ENCODE measurements at places on chromosomes 6 and 20.

- DNase-seq: no peak
These were observed 80.3 kb downstream of the ASXL1 start for GRCh38 chr20:32438331-32438858.

DNA sequence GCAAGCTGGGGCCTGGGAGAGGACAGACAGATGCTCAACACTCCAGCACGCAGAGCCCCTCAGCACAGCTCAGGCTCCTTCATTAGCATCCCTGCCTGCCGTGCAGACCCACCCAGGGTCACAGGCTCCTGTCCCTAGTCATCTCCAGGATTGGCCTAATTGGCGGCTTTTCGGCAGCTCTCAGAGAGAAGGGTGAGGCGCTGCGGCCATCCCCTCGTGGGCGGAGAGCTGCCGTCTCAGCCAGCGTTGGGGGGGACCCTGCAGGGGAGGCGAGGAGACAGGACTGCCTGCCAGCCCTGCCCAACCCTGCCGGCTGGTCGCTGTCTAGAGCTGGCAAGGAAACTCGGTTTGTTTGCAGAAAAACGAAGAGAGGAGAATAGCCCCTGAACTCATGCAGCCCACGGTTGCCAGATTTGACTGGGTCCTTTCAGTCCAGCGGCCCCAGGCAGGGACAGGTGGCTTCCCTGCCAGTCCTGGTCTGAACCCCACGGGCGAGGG, 26.8 kb downstream of the BHLHE23 start:
- no peak for DNase-seq

- DNase-seq: no peak
These were observed 19.0 kb downstream of the ETV7 start for GRCh38 chr6:36368421-36368820.

- no peak for DNase-seq
These were observed 20.9 kb downstream of the PKIG start for GRCh38 chr20:44603327-44603726.

DNA sequence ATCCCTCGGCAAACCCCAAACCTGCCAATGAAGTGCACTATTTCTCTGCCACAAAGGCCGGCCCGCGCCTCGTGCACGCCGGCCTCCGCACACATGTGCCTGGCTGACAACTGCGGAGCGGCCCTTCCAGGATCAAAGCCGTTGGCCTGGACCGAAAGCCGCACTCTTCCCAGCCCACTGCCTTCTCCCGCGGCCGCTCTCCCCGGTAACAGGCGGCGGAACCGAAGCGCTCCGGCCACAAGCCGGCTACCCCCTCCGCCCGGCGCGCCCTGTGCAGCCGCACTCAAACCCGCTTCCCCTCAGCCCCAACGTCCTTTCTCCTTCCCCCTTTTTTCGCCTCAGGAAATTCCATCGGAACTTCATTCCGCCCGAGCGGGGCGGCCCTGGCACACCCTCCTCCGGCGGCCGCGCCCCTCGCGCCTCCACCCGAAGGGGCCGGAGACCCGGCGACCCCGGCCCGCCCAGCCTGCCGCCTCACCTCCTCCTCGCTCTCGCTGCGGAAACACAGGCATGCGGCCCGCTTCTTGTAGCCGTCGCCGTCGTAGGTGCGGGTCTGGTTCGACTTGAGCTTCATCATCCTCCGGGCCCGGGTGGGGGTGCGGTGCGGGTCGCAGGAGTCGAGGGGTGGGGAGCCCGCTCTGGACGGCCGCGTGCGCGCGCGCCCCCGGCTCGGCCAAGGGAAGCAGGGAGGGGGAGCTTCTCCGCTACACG, 528 bp downstream of the NUDT3 start:
- peak; percentile 42 for DNase-seq

- no peak for DNase-seq
These were observed 599 bp upstream of the PSORS1C1 start for GRCh38 chr6:31113861-31114540.

GRCh38 chr20:40588891-40589290, 100.1 kb downstream of the MAFB start:
- DNase-seq: no peak

DNA sequence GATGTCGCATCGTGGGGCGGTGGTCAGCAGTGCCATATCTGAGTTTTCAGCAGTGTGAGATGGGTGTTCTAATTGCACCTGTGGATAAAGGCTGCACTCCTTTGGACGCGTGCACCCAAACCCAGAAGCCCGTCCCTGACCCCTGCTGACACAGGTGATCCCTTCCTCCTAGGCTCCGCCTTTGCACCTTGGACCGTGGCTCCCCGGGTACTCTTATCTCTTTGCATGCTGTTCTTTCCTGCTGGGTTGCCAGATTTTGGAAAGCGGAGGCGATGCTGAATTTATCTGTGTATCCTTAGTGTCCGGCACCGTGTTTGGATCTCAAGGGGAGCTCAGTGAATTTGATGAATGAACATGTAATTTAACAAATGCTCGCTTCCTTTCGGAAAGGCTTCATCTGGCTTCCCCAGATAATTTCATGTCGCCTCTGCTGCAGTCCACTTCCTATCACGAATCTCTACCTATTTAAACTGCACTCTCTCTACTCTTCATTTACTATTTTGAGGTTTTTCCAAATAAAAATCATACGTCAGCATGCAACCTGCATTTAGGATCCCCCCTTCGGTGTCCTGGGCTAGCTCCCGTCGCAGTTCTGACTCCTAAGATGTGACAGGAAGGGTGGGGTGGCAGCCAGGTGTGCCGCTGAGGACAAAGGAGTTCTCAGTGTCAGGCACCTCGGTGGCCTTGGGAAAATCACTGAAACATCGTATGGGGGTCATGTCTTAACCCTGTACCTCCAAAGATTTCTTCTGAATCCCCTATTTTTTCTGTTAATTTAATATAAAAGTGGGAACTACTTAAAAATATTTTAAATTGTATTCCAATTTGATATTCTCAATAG, 753 bp upstream of the PERP start:
- peak; percentile 5 for DNase-seq

DNA sequence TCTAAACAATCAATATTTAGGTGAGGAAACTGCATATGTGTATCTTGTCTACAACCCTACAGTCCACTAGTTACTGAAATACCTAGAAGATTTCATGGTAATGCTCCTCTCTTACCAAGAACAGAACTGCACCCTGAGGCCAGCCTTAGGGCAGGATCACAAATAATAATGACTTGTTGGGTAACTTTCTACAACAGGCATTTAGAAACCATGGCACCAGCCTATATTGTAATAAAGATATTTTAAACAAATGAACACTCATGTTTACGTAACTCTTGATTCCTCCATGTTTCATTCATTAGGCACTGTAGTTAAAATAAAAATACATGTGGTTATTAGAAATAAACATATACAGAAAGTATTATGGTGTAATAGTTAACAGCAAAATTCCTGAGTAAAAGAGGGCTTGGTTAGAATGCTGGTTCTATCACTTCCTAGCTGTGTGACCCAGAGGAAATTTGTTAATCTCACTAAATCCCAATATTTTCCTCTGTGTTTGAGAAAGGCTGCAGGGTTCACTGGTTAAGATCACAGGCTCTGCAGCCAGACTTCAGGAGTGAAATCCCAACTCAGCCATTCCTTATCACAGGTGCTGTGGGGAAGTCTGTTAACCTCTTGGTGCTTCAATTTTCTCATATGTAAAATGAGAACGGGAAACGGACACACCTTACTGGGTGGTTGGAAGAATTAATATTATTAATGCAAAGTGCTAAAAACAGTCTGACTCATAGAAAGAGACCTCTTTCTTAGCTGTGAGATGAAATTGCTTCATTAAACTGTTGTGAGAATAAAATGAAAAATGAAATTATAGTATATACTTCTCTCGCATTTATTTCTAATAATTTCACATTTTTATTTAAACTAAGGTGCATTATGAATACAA, 8.5 kb downstream of the HMGN3 start:
- DNase-seq: no peak

DNA sequence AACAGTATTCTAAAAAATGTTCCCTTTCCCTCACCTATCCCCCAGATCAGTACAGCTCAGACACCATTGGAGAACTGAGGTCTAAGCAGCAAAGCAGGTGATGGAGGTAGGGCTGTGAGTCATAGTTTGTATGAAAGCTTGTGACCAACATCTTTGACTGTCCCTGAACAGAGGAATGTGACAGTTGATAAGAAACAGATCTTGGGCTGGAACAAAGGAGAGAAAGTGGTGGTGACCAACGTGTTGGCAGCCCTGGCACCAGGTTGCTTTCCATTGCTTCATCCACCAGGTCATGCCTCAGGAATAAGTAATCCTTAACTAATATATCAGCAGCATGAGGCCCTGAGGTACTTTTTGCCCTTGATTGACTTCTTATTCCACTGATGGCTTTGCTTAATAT, 19.9 kb upstream of the CRIP3 start:
- no peak for DNase-seq

DNA sequence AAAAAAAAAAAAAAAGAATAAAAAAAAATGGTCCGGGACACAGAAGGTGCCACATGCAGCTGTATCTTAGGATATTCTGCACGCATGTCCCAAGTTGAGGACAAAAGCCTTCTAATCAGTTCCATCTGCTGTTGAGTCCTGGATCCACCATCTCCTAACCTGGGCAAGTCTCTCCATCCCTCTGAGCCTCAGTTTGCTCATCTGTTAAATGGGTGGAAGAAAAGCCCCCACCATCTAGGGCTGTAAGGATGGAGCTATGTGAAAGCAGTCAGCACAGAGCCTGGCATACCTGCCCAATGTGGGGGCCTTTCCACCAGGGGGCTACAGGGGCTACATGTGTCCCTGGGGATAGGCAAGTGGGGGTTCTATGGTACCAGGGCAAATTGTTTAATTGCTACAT, 208.4 kb downstream of the ZMYND8 start:
- no peak for DNase-seq

- DNase-seq: no peak
These were observed 13.8 kb upstream of the DDR1 start for GRCh38 chr6:30870546-30870945.

DNA sequence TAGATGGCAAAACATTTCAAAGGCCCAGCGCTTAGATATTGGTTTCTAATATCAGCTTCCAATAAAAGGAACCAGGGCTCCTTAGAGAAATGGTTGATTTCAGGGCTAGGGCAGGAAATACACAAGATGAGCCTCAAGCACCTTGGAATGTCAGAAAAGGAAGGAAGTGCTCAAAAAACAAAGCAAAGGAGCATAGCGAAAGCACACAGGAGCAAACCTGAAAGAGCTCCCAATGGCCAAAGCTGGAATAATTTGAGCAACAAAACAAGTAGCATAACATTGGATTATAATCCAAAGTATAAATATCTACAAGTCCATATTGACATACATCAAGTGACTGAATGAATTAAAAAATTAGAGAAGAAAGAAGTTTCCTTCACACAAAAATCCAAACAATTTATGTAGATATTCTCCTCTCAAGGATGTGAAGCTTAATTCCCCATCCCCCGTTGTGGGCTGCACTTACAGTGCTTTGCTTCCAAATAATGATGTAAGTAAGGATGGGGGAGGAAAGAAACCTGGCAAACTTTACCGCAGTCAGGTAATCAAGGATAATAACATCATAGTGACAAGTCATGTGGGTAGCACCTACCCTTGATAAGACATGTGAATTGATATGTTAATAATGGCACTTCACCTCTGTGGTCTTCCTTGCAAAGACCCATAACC, 132.9 kb upstream of the DST start:
- no peak for DNase-seq

- DNase-seq: no peak
These were observed 232.8 kb downstream of the RNGTT start for GRCh38 chr6:88730611-88731011.

DNA sequence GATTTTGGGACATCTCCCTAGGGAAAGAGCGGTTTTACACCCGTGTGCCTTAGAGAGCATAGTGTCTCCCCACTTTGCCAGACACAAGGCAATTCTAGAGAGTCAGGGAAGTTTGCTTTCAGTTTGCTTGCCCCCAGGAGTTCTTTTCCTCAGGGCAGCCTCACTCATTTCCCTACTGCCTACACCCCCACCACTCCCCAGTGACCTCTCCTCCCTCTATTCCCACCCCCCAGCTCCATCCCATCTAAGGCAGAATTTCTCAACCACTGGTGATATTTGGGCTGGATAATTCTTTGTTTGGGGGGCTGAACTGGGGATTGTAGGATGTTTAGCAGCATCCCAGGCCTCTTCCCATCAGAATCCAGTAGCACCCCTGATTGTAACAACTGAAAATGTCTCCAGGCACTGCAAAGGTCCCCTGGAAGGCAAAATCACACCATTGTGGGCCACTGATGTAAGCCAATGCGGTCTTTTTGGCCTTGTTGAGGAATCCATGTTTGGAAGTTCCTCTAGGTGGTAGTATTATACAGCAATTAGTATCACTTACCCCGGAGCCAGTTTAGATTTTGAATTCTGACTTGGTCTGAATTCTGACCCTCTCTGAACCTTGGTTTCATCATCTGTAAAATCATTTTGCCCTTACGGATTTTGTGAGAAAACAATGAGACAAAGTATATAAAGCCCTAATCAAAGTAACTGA, 1.3 kb downstream of the EPPIN start:
- no peak for DNase-seq

GRCh38 chr20:53763707-53764414, 170.2 kb upstream of the ZNF217 start:
- DNase-seq: no peak

DNA sequence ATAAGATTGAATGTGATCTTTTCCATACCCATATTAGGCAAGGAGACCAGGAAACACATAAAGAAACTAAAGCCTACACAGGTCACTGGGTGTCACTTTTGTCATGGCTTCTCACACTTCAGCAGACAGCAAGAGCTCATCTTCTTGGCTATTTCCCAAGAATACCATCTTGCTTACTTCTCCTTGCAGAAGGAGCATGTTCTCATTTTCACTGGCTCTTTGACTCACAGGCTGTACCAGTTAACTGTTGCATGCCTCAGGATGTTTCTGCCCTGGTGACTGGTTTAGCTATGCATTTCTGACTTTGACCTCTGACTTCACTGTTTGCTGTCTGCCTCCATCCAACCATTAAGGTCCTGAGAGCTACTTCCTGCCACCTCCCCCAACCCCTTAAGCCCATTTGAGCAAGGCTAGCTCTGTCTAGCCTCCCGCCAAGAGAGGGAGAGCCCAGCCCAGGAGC, 40.3 kb upstream of the OGFRL1 start:
- DNase-seq: no peak

- DNase-seq: no peak
These were observed 45.1 kb downstream of the RAMACL start for GRCh38 chr6:166541366-166541765.

DNA sequence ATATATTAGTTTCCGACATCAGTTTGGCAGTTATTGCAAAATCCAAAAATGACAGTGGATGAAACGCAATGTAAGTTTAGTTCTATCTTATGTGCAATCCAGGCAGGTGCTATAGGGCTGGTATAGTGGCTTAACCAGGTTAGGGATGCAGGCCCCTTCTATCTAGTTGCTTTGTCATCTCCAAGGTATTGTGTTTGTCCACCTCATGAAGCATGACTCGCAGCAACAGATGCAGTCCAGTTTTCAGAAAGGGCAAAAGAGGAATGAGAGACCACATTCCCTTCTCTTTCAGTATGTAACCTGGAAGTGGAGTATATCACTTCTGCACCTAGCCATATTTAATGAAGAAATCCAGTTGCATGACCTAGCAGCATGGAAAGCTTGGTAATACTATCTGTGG, 59.7 kb downstream of the PKIB start:
- no peak for DNase-seq
